ENCODE measurements at places on chromosomes 13 and 19.

DNA sequence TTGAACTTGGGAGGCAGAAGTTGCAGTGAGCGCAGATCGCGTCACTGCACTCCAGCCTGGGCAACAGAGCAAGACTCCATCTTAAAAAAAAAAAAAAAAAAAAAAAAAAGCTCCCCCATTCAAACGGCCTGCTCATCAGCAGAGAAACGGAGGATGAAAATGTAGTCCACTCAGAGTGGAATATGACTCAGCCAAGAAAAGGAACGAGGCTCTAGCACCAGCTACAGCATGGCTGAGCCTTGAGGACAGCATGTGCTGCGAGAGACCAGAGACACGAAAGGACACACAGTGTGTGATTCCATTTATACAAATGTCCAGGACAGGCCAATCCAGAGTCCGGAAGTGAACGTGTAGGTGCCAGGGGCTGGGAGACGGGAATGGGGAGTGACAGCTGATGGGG lies 18.1 kb upstream of the MIER2 start:
- DNase-seq, result no peak

- no peak for DNase-seq
Measured at GRCh38 chr19:42177686-42178019, 39.8 kb downstream of the DEDD2 start.

DNA sequence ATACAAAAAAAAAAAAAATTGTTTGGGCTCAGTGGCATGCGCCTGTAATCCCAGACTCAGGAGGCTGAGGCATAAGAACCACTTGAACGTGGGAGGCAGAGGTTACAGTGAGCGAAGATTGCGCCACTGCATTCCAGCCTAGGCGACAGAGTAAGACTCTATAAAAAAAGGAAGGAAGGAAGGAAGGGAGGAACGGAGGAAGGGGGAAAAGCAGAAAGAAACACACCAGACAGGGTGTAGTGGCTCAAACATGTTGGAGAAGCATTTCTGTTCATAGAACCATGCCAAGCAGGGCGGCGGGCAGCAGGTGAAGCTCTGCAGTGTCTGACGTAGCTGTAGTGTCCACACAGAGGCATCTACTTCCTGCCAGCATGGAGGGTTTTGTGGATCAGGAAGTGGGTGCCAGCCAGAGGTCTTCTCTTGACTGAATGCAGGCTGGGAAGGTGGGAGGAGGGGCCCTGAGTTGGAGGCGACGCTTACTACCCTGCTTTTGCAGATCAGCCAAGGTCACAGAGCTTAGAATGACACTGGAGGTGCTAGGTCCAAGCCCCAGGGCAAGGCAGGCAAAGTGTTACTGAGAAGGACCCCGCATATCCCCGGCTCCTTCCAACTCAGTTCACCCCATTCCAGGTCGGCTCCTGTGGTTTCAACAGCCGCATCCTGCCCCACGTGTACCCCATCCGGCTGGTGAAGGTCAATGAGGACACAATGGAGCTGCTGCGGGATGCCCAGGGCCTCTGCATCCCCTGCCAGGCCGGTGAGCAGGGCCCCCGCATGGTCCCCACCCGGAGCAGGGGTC lies 11.6 kb upstream of the PGLS start:
- DNase-seq, result no peak

DNA sequence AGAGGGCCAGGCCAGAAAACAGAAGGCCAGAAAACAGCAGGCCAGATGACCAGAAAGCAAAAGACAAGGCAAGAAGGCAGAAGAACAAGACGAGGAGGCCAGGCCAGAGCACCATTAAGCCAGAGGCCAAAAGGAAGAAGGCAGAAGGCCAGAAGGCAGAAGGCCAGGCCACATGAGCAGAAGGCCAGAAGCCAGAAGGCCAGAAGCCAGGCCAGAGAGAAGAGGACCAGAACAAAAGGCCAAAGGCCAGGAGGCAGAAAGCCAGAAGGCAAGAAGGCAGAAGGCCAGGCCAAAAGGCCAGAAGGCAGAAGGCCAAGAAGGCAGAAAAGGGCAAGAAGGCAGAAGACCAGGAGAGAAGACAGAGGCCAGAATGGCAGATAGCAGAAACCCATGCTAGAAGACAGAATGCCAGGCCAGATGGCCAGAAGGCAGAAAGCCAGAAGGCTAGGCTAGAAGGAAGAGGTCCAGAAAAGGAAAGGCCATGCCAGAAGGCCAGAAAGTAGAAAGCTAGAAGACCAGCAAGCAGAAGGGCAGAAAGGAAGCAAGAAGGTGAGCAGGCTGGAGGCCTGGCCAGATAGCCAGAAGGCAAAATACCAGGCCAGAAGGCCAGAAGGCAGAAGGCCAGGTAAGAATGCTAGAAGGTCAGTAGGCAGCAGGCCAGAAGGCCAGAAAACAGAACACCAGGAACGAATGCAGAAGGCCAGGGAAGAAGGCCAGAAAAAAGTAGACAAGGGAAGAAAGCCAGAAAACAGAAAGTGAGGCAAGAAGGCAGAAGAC lies 187.6 kb downstream of the TUBA3C start:
- DNase-seq, result no peak

DNA sequence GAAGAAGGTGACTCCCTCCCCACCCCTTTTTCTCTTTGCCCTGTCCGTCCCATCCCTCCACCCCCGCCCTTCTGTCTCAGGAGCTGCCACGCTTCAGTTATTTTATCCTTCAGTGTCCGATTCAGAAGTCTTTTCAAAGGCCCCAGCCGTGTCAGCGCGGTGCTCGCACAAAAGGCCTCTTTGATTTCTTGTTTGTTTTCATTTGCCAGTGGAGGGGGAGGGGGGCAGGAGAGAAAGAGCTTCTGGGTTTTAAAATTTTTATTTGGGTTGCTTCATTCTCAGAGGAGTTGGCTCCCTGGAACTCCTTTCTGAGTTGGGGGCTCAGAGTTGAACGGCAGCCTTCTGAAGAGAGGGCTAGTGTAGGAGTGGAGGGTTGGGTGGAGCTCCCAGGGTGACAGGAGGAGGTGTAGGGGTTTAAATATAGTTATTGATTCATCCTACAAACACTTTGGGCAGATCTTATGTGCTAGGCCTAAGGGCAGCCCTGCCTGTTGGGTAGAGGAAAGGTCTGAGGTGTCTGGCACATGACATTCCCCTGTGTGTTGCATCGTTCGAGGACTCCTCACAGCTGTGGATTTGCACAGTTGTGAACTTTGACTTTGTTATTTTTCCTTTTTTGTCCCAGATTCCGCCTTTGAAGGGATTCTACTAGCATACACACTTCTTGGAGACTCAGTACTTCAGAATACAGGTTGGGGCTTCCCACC lies 36.8 kb downstream of the NFIX start:
- no peak for DNase-seq

GRCh38 chr13:21130116-21130515 lies 46.2 kb downstream of the SKA3 start:
- DNase-seq, result no peak

- DNase-seq, result no peak
Measured at GRCh38 chr13:89270736-89271135, 1599.6 kb downstream of the SLITRK5 start.

DNA sequence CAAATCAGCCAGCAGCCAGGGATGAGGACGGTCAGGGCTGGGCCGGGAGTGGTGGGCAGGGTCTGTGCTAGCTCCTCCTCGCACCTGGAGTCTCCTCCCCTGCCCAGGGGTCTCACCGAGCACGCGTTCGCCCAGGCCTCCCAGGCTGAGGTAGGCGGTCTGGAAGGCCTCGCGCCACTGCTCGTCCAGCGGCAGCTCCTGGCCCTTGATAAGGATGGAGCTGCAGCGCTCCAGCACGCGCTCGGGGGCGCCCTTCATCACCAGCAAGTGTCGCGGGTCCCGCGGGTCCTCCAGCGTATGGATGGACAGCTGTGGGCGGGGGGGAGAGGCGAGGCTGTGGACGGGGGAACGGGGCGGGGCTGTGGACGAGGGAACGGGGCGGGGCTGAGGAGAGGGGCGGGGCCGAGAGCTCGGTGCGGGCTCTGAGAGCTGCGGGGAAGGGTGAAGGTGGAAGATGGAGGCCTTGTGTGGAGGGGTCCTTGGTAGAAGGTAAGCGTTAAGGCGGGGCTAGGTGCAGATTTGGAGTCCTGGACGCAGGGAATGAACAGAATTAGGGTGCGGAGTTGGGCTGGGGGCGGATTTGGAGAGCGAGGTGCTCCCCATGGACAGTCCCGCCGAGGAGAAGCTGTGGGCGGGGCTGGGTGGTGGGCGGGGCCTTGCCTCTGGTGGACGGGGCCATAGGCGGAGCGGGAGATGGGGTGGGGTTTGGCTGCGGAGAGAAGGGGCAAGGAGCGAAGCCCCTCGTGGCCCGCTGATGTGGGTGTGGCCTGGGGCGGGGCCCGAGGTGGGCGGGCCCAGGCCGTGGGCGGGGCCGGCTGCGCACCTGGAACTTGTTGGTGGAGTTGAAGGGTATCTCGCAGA lies 5.7 kb downstream of the ATP4A start:
- DNase-seq, result peak; percentile 86

DNA sequence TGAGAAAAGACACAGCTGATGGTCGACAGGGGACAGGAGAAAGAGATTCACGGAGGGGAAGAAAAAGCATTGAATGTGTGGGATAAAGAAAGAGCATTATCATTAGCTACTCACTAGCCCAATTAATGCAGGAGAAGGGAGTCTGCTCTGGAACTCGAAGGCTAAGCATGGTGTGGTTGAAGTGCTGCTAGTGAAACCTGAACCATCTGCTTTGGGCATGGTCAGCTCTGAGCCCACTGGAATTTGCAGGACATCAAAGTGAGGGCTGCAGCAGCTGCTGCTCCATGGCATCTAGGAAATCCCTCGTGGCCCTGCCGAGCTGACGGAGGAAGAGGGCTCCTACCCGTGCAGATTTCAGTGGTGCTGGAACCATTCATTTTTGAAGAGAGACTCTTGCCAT lies 320.3 kb downstream of the ATP8A2 start:
- DNase-seq, result no peak

- DNase-seq, result no peak
Measured at GRCh38 chr19:41253660-41254059, 10.5 kb upstream of the HNRNPUL1 start.

GRCh38 chr13:80462567-80462966 lies 121.6 kb upstream of the SPRY2 start:
- DNase-seq, result no peak

DNA sequence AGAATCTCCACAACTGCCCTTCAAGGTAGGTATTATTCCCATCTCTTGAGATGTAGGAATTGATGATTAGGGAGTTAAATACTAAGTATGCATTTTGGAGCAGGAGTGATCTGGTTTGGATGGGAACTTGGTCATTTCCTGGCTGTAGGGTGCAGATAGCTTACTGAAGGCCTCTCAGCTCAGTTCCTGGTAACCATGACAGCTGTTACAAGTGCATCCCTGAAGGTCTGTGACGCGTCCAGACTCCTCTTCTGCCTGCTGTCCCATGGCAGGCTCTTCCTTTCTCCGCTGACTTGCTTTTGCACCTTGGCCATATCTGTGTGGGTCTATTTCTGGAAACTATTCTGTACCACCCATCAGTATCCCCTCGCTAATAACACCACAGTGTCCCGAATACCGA lies 387.8 kb downstream of the ZNF536 start:
- no peak for DNase-seq

DNA sequence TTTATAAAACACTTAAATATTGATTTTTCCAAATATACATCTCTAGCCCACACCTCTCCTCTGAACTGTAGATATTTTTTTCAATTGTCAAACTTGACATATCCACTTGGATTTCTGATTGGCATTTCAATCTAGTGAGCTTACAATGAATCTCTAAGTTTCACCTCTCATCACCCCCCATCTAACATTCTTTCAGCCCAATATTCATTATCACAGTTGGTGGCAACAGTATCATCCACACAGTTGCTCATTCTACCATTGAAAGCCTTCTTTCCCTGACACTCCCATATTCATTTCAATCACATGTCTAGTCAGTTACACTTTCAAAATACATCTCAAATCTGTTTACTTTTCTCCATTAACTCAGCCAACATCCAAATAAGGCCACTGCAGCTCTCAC lies 385.2 kb downstream of the PCDH20 start:
- DNase-seq, result no peak

- DNase-seq, result peak; percentile 19
Measured at GRCh38 chr13:102128216-102128810, 273.5 kb downstream of the FGF14 start.

DNA sequence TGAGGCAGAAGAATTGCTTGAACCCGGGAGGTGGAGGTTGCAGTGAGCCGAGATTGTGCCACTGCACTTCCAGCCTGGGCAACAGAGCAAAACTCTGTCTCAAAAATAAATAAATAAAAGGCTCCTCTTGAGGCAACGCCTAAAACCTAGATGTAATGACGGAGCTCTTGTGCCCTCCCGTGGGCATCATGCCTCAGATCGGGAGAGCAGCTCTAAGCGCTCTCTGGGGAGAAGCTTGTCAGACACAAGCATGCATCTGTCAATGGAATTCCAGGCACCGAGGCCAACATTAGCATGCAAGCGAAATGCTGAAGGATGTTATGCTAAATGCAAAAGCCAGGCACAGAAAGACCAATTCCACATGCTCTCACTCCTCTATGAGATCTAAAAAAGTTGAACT lies 45.6 kb upstream of the MRI1 start:
- no peak for DNase-seq

GRCh38 chr13:91493442-91493841 lies 95.0 kb downstream of the GPC5 start:
- no peak for DNase-seq

GRCh38 chr13:28046981-28047380 lies 53.4 kb downstream of the FLT3 start:
- no peak for DNase-seq

- DNase-seq, result no peak
Measured at GRCh38 chr13:113292021-113292862, 4.8 kb upstream of the LAMP1 start.

GRCh38 chr19:30670562-30671366 lies 298.6 kb downstream of the ZNF536 start:
- DNase-seq, result no peak

- DNase-seq, result no peak
Measured at GRCh38 chr13:42631181-42631580, 57.2 kb downstream of the TNFSF11 start.

DNA sequence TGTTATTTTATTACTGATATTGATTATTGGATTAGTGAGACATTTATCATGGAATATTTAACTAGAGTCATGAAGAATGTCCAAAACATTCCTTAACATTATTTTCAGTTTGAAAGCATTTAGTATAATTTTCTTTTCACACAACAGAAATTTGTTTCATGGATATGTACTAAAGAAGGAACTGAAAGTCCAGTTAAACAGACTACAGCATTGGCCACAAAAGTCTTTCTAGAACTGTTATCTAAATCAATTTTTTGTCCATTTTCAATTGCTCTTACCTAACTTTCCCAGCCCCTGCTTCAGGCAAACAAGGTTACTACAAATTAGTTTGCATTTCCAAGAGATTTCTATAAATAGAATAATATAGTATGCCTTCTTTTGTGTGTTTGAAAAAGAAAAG lies 1018.0 kb upstream of the PCDH20 start:
- DNase-seq, result no peak

DNA sequence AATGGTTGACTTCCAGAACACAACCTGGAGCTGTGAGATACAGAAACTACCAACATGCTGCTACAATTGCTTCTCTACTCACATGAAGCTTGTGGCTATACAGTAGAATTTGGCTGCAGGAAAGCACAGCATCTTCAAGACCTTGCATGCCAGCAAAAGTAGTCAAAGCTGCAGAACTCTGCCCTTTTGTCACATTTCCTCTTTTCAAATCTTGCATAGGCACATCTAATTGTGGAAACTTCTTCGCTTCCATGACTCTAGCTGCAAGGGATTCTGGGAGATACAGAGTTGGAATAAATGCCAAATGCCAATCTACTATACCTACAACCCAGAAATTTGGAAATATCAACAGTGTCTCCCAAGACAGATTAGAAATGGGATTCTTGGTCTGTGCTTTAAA lies 462.2 kb downstream of the FOXO1 start:
- no peak for DNase-seq
